ENCODE measurements at places on chromosomes 1 and 21.

- peak; percentile 88 for DNase-seq
Observed at GRCh38 chr1:37477198-37477931, 3.0 kb downstream of the ZC3H12A start.

GRCh38 chr1:237396426-237396825 is 354.4 kb downstream of the RYR2 start:
- DNase-seq: no peak

DNA sequence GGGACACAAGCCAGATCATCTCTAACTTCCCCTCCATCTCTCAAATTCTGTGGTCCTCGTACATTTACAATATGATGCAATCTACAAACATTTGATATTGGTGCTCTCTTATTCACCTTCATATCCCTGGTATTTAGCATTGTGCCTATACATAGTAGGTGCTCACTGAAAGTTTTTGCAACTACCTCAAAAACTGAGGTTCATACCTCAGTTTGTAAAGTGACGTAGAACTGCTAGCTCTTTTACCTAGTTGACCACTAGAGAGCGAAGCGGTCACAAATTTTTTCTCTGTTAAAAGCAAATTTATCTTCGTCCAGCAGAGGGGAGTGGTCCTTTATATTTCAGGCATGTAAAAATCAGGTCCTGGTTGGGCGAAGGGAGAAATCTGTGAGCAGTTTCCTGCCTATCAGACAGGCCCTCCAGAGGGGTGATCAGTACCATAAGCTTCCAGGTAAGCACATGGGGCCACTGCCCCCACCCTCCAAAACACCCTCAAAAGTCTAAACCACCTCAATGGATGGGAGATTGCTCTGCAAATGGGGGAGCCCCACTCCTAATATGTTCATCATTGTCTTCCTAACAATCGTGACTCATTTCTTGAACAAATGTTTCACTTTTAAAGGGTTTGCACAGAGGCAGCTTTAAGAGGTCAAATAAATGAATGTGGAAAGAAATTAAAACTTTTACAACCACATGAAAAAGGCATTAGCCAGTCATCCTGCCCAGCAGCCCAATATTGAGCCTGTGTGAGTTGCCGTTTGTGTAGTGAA is 10.6 kb upstream of the HLCS start:
- peak; percentile 30 for DNase-seq

DNA sequence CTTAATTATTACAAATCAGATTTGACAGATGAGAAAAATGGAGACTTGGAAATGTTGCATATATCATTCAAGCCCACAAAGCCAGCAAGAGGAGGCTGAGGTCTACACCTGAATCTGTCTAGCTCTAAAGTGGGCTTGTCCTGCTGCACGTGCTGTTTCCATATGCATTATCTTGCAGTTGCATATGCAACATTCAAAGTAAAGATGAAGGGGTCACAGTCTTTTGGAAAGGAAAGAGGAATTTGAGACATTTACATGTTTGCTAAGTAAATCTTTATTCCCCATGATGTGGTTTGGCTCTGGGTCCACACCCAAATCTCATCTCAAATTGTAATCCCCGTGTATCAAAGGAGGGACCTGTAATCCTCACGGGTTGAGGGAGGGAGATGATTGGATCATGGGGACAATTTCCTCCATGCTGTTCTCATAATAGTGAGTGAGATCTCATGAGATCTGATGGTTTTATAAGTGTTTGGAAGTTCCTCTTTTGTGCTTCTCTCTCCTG is 98.3 kb downstream of the BACH1 start:
- no peak for DNase-seq

All from stimulated activated CD4-positive, alpha-beta T cell treated with anti-CD3 and anti-CD28 coated beads, Interleukin-4, amount 100 ng/mL, for 1 hour (primary cell).